ENCODE measurements at places on chromosomes 4 and X.

DNA sequence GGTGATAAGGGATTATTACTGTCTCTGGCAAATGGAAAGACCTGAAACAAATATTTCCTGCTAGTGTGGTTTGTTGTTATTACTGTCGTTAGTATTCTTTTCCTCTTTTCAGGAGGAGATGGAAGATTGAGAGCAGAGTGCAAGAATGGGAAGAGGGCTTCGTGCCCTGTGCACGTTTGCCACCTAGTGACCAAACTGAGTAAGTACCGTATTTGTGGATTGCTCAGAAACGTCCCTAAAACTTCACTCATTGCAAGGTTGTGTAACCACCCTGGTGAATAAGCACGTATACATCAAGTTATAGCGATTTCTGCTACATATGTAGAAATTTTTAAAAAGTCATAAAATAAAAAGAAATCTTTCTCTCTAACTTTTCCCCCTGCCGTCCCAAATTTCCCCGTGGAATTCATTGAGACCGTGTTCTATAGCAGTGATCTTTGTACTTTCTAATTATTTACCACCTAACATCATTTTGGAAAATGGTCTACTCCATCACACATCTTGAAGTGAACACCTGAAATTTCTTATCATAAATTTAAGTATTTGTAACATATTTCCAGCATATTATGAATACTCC lies 24.3 kb downstream of the LINC00632 start:
- DNase-seq = peak; percentile 30

DNA sequence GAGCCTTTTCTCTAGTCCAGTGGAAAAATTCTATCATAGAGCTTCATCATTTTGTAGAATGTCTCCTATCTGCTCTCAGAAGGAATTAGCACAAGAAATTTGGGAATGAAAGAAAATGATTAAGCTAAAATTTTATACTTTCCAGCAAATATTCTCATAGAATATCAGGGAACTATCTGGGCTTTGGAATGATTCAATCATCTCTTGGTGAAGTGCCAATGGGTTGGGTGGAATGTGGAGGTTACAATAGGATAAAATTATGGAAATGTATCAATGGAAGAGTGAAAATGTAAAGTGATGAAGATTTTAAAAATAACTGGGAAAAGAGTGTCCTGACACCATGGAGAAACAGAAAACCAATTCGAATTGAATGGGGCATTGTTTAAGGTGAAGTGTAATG lies 119.0 kb upstream of the MID1 start:
- DNase-seq = no peak

DNA sequence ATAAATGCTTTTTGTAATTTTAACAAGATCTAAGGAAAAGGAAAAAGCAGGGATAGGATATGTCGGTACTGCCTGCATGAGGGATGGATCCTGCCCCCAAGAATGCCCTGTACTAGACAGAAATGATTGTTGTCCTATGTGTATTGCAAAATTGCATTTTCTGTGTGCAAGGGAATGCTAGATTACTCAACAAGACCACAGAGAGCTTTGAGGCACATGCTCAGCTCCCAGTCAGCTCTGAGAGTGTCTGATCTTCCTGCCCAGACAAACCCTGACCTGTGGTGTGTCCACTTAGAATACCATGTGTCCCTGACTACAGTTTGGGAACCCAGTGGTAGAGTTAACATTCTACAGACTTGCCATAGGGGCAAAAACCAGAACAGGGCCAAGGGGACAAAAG lies 129.2 kb upstream of the PAK3 start:
- no peak for DNase-seq

GRCh38 chrX:112642349-112642748 lies 37.4 kb downstream of the LHFPL1 start:
- DNase-seq = peak; percentile 14

DNA sequence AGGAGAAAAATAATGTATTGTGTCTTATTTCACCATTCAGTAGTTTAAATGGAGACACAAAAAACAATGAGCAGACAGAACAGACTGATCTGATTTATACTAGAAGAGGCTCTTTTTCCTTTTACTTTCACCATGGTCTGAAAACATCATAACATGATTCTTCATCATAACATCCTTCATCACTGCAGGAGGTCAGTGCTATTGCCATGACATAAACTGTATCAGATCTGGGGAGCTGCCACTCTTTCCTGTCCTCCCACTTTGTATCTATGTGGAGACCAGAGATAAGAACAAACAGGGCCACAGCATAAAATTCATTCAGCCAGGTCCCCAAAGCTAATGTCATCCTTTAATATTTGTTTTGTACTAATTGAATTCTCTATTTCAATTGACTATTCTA lies 25.2 kb downstream of the SOD3 start:
- no peak for DNase-seq

DNA sequence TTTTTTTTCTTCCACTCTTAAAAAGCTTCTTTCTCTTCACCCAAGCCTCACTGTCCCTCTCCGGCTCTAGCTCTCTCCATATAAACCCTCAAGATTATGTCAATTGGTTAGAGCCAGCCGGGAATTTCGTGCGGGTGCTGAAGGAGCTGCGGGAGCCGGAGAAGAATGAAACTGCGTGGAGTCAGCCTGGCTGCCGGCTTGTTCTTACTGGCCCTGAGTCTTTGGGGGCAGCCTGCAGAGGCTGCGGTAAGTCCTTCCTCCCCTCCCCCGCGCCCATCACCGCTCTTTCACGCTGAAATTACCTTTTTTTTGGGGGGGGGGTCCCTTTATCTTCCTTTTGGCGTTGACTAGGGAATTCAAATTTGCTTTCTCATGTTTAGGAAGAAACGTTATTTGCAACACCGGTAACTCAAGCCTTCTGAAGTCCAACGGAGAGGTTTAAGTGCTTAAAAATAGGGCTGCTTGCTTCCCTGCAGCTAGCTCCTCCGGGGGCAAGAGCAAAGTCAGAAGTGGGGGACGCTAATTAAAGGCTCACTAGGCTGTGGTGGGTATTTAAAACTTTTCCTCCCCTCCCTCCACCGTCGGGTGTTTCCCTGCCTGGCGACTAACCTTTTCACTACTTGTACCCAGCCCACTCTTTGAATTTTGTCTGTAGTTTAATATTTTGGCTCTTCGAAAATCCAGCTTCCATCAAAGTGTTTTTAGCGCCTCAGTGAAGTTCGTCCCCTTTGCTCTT lies 491 bp downstream of the COL4A5 start:
- no peak for DNase-seq

- DNase-seq = no peak
These were observed 145.8 kb downstream of the PRKX start for GRCh38 chrX:3567686-3568085.

GRCh38 chr4:133465022-133465421 lies 315.9 kb downstream of the PCDH10 start:
- DNase-seq = no peak

DNA sequence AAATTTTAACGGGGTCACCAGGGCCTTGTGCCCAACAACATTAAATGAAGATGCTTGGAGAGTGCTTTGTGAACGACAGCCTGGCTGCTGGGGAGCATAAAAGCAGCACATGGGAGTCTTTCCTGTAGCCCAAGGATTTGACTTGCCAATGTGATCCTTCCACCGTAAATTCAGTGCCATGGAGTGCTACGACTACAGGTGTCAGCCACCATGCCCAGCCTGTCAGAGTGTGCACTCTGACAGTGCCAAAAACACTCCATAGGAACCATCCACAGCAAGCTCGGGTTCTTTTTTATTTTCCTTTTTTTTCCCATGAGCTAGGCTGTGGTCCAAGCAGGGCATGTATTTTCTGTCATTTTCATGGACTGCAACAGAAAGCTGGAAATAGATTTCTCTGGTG lies 156.9 kb downstream of the NLGN4X start:
- DNase-seq = no peak

DNA sequence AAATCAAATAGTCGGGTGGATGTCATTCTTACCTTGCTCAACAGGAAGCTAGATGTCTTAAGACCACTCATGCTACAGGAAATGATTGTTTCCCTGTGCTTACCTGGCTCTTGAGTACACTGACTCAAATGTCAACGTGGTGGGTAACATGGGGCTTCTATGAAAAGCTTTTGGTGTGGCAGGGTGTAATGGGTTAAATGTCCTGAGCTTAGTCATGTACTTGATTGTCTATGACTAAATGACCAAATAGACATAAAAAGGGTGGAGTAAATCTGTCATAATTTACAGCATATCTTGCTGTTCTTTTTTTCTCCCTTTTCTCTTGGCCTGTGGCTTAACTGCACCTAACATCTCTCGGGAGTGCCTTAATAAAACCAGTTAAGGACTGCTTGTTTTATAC lies 44.9 kb downstream of the CCNG2 start:
- DNase-seq = peak; percentile 4

DNA sequence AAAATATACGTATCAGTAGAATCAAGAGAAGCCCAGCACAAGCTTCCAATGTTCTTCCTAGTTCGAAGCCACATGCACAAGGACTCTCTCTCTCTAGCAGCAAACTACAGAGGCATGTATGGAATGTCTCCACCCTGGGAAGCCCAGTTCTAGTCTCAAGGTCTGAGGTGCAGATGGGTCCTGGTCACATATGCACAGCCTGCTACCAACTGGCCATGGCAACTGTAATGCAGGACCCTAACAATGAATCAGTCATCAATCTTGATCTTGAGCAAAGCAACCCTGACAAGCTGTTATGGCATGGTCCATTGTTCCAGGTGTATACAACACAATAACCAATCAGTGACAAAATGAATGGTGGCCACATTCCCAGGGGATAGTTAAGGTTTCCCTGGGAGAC lies 55.8 kb downstream of the MBNL3 start:
- no peak for DNase-seq

- peak; percentile 45 for DNase-seq
These were observed 608 bp downstream of the RAPGEF2 start for GRCh38 chr4:159103384-159103990.

- DNase-seq = peak; percentile 94
These were observed 222.4 kb downstream of the CRLF2 start for GRCh38 chrX:989959-990510.

DNA sequence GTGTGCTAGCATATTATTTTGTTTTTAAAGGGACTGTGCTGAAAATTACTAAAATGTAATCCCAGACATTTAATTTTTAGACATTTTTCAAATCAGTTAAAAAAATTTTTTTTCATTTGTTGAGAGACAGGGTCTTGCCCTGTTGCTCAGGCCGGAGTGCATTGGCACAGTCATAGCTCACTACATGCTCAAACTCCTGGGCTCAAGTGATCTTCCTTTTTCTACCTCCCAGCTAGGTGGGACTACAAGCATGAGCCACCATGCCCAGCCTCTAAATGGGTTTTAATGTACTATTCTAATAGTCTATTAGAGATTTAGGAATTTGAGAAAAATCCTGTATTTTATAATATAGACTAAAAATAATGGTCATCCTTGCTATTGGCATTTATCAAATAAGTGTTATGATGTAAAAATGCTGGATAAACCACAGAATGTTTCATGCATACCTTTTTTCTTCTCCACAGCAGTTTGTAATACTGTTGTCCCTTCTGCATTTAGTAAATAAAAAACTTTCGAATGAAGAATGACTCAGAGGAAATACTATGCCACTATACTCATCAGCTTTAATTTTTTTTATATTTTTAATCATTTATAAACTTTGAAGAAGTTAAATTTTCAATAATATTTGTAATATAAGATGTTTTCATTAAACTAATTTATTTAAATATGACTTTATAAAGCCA lies 29.9 kb downstream of the CPEB2 start:
- DNase-seq = no peak

DNA sequence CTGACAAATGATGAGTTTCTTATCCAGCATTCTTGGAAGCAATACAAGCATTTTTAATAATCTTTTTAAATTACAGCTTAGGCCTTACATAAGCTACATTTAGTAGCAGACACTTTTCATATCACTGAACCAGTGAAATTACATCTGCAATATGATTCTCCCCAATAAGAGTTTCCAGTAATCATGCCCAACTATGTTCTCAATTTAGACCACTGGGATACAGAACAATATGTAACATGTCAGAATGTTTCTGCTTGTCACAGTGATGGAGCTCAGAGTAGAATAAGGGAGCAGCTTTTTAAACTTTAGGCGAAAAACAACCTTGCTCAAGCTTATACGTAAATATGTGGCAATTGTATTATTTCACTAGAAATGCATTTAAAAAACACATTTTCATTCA lies 1132.2 kb downstream of the FAT4 start:
- DNase-seq = no peak

DNA sequence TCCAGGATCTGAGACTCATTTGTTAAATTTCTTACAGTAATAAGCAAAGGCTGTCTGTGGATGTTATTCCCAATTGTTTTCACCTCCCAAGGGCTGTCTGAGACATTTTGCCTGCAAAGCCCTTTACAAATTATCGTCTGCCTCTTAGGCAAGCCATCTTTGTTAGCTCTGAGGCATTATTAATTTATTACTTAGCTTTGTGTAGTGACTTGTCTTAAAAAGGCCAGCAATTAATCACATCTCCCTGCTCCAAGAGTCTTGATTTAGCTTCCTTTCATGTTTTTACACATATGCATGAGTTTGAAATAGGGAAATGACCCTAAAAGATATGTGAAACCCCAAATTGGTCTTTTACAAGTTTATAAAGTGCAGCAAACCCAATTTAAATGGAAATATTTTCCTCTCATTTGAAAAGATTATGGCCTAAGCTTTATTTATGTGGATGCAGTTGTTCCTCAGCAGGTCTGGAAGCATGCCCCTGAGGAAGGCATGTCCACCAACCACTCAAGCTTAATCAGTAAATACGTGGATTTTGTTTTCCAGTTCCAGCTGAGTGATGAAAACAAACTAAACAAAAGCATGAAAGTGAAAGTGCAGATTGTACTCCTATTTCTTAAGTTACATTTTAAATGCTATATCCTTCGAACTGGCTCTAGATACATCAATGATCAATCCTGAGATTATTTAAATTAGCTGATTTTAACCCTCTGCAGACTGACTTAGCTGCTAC lies 173.6 kb upstream of the LNX1 start:
- DNase-seq = no peak

DNA sequence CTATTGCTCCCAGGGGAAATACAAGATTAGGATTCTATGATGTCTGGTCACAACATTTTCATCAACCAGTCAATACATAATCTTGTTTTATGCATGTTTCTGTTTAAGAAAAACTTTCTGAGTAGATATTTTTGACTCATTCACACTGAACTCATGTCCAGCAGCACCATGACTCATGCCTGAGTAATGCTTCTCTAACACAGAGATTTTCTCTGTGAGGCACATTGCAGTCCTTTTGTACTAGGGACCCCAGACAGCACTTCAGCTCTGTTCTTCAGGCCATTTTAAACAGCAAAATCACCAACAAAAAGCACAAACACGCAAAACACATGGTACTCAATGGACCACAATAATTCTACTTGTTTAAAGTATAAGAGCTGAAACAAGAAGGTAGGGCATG lies 83.6 kb downstream of the MXRA5 start:
- no peak for DNase-seq

- no peak for DNase-seq
These were observed 617.4 kb downstream of the CENPC start for GRCh38 chr4:66927937-66928336.

- no peak for DNase-seq
These were observed 118.3 kb upstream of the ATOH1 start for GRCh38 chr4:93710101-93710846.

DNA sequence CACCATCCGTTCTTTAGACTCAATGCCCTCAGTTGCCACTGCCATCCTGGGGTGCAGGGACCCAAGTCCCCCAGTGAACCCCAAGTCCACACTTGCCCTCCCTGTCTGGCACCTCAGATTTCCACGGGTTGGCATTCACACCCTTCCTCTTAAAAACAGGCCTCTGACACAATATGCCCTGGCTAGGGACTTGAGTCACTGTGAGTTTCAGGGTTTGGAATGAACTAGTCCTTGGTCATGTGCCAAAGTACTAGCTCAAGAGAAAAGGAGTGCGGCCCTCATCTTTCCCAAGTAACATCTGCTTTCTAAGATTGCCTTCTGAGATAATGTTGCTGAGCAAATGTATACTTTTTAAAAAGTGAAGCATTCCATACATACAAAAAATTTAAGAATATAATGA lies 134.0 kb downstream of the MID1 start:
- no peak for DNase-seq

All from naive thymus-derived CD8-positive, alpha-beta T cell (primary cell).